ENCODE measurements at places on chromosomes 3 and 15.
A peak's percentile ranks its signal among the peaks of the same experiment; 100 is the strongest.

DNA sequence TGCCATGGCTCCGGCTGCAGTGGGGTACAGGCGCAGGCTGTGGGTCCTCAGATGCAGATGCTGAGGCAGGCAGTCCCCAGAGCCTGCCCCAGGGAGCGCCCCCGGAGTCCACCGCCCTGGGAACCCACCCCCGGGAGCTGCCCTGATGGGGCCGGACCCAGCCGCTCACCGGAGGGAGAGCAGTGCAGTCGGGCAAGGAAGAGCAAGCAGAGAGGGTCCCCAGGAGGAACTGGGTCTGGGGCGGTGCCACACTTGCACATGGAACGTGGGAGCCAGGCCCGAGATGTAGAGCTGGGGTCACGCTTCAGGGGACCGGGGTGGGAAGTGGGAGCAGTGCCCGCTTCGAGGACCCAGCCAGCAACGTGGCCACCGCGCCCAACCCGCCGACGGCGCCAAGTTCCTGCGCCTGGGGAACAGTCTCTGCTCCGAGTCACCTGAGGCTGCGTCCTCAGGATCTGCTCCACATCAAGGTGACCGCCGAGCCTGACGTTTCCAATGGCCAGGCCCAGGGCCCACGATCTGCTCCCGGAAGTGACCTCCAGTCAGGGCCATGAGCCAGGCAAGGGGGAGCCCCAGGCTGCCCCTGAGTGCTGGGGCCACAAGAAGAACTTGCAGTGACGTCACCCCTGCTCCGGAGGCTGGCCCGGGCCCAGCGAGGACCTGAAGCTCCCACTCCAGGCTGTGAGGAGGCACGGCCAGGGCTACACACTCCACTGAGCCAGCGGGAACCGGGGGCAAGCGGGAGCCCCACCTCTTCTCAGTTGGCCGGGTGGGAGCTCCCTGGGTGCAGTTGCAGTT lies 27.0 kb upstream of the TFG start:
- DNase-seq: no peak

DNA sequence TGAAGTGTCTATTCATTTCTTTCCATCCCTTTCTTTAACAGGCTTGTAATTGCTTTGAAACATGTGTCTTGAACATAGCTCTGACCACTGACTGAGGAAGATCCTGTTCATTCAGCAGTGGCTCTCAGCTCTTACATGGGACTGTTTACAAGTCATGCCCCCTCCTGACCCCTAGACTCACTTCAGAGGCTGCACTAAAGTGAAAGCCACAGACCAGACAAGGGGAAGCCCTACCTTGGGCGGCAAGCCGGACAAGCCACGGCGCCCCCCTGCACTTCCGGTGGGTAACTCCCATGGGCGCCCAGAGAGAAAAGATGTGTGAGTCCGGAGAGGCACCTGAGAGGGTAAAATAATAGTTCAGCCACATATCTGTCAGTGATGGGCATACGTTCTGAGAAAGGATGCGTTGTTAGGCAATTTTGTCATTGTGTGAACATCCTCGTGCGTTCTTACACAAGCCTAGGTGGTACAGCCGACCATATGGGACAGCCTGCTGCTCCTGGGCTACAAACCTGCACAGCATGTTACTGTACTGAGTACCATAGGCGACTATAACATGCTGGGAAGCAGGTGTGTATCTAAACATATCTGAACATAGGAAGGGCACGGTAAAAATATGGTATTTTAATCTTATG lies 116.2 kb downstream of the CHSY1 start:
- no peak for DNase-seq

DNA sequence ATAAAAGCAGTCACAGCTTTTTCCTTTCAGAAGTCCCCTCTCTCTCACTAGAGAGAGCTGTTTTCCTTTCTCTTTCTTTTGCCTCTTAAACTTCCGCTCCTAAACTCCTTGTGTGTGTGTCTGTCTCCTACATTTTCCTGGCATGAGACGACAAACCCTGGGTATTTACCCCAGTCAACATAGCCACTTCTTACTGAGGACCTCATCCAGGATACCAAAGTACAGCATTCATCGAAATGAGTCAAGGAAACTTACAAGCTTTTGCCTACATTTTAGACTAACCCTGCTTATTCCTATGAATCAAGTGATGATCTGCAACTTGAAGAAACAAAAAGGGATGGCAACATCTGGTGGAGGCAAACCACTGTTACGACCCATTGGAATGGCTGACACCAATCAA lies 16.7 kb downstream of the PATL2 start:
- no peak for DNase-seq

DNA sequence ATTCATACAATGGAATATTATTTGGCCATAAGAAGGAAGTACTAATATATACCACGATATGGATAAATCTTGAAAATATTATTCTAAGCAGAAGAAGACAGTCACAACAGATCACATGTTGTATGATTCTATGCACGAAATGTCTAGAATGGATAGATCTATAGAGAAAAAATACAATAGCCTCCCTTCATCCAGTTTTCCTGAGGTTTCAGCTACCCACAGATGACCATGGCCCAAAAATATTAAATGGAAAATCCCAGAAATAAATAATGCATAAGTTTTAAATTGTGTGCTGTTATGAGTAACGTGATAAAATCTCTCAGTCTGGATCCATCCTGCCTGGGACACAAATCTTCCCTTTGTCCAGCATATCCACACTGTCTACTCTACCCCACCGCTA lies 162.2 kb upstream of the ST8SIA2 start:
- DNase-seq: no peak

GRCh38 chr3:56629451-56629850 lies 53.6 kb downstream of the TASOR start:
- no peak for DNase-seq

DNA sequence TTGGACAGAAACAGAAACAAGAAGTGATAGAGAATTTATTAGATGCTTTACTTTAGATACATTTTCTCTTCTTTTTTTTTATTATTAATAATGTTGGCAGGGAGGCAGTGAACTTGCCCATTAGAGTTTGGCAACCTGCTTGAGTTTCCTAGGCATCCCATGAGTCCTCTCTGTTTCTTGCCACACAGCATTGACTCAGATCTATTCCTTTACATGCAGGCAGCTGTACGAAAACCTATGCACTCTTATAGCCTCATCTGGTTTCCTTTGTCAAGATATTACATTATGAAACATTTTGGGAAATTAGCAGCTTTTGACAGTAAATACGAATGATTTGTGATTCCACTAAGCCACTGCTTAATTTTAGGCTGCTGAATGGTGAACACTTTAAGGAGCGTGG lies 23.3 kb downstream of the IL1RAP start:
- no peak for DNase-seq

DNA sequence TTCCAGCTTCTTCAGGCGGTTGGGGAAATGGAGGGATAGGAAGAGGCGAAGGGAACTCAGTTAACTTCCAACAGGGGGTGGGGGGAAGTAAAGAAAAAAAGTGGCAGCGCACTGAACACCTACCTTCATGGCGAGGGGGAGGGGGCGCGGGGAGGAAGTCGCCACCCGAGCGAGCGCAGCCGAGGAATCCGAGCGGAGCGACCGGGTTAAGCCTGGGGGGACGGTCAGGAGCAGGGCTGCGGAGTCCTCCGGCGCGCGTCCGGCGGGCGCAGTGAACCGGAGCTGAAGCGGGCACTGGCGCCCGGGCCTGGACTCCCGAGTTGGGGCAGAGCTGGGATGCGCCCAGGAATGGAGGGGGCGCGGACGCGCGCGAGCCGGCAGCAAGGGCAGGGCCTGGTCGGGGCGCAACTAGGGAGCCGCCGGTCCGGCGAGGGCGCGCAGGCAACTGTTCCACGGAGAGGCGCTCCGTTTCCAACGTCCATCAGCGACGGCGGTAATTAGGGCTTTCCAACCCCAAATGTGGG lies at the start of gene WNT5A:
TSS of gene WNT5A (minus strand) at position 450 of the 524 bp plus-strand sequence. CDS start at position 129, 321 bp downstream.
- peak; percentile 45 for DNase-seq

DNA sequence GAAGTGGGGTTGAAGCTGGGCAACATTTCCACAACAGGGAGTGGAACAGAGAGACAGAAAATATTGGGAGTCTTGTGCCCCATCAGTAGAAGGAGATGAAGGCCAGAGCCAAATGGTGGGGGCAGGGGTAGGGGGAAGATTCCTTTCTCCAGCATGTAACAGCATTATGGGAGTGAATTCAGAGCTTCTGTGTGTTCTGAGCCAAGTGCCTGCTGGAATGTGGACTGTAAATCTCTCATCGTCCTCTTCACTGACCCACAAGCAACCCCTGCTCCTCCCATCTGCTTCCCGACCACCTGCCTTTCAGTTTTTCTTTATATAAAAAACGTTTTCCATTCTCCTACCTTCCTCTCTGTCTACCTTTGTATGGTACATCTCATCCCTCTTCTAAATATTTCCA lies 344.2 kb upstream of the TPRG1 start:
- no peak for DNase-seq

- DNase-seq: no peak
Observed at GRCh38 chr3:136958939-136959338, 1.2 kb downstream of the IL20RB start.

GRCh38 chr15:59345326-59345725 lies 27.3 kb downstream of the MYO1E start:
- DNase-seq: no peak

GRCh38 chr3:110026421-110026820 lies 689.1 kb upstream of the DPPA4 start:
- no peak for DNase-seq

- DNase-seq: no peak
Observed at GRCh38 chr3:72151465-72152238, 366.7 kb upstream of the PROK2 start.

DNA sequence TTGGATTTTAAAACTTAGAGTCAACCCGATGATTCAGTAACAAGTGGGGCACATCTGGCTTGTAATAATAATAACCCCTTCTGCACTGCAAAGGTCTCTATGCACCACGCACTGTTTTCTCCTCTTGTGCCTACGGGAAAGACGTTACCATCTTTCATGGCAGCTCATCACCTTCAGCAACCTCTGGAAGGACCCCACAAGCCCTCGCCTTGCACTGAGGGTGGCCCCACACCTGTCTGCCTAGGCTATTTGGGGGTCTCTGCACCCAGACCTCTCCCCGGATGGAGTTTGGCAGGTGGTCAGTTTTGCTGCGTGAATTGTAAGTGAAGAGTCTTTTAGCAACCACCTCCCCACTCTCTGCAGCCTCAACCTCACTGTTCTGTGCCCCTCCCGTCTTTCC lies 138.6 kb upstream of the MEF2A start:
- no peak for DNase-seq

- no peak for DNase-seq
Observed at GRCh38 chr15:40270246-40270995, 12.4 kb downstream of the ANKRD63 start.

GRCh38 chr3:53153980-53154379 lies 7.0 kb upstream of the PRKCD start:
- no peak for DNase-seq

- peak; percentile 10 for DNase-seq
Observed at GRCh38 chr15:60751985-60752952, 273.3 kb upstream of the ICE2 start.

GRCh38 chr3:121545049-121545573 lies 677 bp downstream of the POLQ start:
- peak; percentile 32 for DNase-seq

DNA sequence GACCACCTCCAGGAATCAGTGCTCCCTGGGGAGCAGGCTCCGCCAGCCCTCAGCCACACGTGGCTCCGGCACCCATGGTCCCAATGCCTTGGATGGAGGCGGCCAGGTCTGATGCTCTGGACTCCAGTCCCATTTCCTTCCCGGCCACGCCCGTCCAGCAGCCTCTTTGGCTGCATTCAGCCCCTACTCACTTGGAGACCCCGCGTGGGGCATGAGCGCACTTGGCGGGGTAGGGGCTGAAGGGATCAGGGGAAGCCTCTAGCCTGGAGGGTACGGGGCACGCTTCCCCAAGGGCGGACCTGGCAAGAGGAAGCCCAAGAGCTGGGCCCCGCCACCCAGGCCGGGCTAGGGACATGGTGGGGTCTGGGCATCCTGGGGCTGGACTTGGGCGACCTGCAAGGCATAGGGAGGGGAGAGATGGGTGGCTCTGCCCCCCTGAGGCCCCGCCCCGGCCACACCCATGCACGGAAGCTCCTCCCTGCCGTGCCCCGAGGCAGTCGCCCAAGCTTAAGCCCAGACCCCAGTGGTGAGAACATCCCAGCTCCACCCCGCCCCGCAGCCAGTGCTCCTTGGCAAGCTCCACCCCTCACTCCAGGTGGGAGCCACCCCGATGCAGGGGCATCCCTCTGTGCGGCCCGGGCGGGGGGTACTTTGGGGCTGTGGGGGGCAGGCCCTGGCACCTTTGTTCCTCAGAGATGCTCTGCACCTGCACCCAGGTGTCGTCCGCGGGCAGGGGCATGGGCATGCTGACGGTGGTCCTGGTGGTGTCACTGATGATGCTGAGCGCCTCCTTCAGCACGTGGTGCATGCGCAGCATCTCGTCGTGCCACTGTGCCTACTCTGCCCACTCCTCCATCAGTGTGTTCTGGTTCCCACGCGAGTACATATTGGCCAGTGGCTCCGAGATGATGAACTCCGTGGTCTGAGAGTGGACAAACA lies 163.5 kb downstream of the GOLGA6L4 start:
- DNase-seq: no peak

DNA sequence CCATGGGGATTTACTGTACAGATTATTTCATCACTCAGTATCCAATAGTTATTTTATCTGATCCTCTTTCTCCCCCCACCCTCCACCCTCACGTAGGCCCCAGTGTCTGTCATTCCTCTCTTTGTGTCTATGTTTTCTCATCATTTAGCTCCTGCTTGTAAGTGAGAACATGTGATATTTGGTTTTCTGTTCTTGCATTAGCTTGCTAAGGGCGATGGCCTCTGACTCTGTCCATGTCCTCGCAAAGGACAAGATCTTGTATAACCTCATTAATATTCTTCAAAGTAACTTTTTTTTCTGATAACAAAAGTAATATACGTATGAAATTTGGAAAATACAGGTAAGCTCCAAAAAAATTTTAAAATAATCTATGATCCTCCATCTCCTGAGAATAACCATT lies 67.4 kb downstream of the MAP3K13 start:
- DNase-seq: no peak

Measured in HEK293T (cell line).